ENCODE measurements at places on chromosomes 13 and 19.

GRCh38 chr19:56083668-56084067 is 37.4 kb downstream of the ZNF787 start:
- DNase-seq, result no peak

GRCh38 chr13:43804461-43805070 is 17.8 kb upstream of the ENOX1 start:
- DNase-seq, result no peak

GRCh38 chr13:23828866-23829265 is 60.3 kb downstream of the MIPEP start:
- no peak for DNase-seq

DNA sequence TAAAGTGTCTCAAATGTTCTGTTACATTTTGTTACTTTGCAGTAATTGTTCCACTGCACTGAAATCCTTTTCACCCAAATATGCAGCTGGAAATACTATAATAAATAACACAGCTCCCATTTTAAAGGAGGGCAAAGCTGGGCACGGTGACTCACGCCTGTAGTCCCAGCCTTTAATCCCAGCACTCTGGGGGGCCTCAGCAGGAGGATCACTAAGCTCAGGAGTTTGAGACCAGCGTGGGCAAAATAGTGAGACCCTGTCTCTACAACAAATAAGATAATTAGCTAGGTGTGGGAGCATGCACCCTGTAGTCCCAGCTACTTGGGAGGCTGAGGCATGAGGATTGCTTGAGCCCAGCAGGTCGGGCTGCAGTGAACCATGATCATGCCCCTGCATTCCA is 7.5 kb upstream of the UBAC2 start:
- no peak for DNase-seq

GRCh38 chr13:113582841-113583631 is 1.5 kb upstream of the TFDP1 start:
- no peak for DNase-seq

DNA sequence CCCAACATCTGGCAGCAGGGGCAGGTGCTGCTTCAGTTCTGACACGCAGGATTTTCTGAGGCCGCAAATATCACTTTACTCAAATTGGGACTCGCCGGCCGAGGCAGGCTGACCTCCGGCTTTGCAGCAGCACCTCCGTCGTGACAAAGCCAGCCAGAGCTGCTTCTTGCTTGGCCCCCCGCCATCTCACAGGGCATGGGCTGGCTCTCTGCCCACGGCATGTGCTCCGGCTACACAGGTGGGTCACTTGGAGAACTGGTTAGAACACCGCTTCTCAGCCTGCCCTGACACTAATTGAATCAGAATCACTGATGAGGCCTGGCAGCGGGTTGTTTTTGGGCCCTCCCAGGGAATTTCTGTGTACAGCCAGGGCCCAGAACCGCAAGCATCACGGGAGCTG is 112.3 kb downstream of the SLC7A1 start:
- DNase-seq, result no peak

GRCh38 chr19:41588497-41589209 is 12.7 kb downstream of the CEACAM21 start:
- no peak for DNase-seq

DNA sequence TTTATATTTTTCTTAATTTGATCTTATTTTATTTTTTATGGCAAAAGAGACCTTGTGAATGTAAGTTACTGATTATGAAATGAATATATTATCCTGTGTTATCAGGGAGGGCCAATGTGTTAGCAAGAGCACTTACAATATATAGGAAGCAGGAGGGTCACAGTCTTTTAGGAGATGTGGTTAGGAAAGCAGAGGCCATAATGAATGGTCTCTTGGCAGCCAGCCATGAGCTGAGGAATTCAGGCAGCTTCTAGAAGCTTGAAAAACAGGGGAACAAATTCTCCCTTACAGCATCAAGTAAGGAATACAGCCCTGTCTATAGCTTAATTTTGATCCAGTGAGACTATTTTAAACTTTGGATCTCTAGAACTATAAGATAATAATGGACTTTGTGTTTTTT is 2374.6 kb downstream of the PCDH9 start:
- DNase-seq, result no peak

- DNase-seq, result no peak
Observed at GRCh38 chr13:53038993-53039392, 10.4 kb downstream of the OLFM4 start.

- no peak for DNase-seq
Observed at GRCh38 chr19:11378319-11379189, 4.1 kb downstream of the SWSAP1 start.

DNA sequence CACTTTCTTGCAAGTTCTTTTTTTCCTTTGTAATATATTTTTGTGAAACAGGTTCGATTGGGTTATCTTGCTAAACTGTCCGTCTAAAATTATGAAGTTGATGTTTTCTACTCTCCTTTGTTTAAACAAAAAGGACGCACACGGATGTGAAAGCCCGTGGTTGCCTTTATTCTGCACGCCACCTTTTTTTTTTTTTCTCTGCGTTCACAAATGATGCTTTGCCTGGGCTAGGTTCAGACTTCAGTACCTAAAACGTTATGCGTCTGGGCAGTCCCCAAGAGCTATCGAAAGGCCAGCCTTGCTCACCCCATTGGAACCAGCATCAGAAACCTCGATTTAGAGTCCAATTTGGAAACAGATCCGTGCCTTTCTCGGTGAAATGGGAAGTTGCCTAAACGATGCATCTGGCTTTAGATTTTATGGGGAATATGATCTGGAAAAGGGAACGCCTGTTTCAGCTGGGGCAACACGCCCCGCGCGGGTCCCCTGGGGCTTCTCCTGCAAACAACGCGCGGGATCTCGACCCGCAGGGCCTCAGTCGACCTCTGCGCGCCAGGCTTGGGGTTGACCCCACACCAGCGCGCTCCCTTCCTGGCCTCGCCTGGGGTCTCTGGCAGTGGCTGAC is 113.9 kb downstream of the KCNRG start:
- no peak for DNase-seq

DNA sequence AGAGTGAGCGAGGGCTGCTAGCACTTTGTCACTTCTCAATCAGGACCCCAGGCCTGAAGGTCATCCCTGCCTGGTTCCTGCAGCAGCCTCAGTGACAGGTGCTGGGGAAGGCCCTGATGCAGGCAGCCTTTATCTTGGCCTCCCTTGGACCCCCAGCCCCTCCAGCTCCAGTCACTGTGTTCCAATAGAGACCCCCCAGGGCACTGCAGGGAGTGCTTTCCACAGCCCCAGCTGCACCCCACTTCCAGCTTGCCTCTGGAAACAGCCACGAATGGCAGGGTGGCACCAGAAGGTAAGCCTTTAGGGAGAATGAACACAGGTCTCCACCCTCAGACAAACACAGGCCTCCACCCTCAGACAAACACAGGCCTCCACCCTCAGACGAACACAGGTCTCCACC is 241.6 kb upstream of the SGCG start:
- no peak for DNase-seq

DNA sequence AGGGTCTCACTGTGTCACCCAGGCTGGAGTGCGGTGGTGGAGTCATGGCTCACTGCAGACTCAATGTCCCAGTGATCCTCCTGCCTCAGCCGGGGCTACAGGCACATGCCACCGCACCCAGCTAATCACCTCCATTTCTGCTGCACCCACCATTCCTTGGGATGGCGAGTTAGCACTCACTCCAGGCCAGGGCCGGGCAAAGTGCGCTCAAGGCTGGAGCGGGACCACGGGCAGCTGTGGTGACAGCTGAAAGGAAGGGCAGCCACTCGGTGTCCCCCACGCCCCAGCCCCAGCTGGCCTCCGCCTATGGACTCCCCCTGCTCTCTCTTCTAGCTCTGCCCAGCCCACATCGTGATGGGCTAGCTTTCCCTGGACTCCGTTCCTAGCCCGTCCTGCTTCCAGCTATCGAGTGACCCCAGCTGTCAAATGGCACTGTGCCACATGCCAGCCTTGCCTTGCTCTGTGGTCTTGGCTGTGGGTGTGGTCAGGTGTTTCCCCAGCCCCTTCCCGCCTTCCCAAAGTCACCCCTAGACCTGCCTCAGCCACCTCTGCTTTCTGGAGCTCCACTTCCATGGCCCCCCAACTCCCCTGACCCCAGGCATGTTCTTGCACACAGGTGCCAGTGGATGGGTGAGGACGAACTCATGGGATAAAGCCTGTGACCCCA is 4.1 kb downstream of the MICOS13 start:
- no peak for DNase-seq

DNA sequence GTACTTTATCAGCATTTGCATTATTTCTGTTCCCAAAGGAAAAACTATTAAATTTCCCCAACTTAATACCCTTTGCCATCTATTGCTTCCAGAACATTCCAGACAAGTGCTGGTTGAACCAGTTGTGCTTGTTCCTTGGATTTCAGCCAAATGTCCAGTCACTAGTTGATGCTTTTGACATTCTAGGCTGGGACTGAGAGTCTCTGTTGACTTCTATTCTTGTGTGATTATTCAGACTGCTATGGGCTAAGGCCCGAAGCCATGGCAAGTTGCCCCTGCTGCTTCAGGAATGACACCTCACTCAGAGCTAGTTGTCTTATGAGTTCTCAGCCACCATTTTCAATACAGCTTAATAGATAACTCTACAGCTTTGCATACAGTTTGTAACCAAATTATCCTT is 458.1 kb upstream of the ARGLU1 start:
- no peak for DNase-seq

DNA sequence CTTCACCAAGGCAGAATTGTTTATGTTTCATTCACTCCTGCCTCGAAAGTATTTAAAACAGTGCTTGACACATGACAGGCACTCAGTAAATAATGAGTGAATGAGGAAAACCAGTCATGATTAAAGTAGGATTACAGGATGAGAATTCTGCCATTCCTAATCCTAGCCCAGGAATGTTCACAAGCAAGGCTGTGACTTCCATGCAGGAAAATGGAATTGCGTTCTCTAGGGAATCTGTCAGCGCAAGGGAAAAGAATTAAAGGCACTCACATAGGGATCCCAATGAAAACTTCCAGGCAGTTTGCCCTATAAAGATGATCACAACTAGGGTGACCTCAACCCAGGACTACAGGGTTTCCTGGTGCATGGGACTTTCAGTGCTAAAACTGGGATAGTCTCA is 143.4 kb downstream of the CYSLTR2 start:
- no peak for DNase-seq

DNA sequence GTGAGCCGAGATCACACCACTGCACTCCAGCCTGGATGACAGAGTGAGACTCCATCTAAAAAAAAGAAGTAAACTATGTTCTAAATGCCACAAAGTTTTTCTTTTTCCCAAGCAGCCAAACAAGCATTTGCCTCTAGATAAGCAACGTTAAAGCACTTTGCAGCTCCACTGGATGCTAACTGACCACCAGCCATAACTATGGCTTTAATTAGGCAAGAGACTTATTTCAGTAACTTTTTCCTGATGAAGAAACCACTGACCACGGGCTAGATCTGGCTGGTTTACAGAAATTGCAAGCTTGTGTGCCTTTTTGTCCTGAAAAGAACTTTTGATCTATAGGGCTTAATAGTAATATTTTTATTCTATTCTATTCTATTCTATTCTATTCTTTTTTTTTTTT is 22.1 kb downstream of the CD70 start:
- DNase-seq, result no peak
